ENCODE measurements at places on chromosomes 4 and X. TPM values are rescaled to one million over a fixed set of nuclear protein-coding genes. Genes with fewer than 3 reads are reported as not detected.

GRCh38 chr4:149896432-149896831 lies 80.8 kb upstream of the IQCM start:
- no peak for DNase-seq

GRCh38 chr4:41375561-41375960 lies 118.8 kb downstream of the UCHL1 start:
- DNase-seq, result no peak

- DNase-seq, result no peak
These were observed 359.1 kb downstream of the ZNF674 start for GRCh38 chrX:46185923-46186810.

DNA sequence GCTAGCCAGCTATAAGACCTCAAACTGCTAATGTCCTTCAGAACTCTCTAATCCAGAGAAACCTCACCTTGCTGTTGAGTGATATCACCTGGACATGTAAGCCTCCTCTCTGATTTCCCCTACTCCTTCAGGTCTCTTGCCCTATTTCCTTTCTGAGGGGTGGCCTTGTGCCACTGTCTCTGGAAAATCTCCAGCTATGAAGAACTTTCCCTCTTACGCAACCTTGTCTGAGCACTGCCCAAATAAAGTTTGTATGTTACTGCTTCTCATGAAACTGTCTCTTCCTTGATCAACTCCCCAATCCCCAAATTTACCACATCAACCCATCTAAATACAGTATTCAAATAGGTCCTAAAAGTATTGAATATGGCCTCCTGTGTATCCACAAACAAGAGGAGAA lies 53.5 kb upstream of the VEGFD start:
- DNase-seq, result no peak

GRCh38 chrX:18542905-18543304 lies 117.5 kb downstream of the CDKL5 start:
- no peak for DNase-seq

DNA sequence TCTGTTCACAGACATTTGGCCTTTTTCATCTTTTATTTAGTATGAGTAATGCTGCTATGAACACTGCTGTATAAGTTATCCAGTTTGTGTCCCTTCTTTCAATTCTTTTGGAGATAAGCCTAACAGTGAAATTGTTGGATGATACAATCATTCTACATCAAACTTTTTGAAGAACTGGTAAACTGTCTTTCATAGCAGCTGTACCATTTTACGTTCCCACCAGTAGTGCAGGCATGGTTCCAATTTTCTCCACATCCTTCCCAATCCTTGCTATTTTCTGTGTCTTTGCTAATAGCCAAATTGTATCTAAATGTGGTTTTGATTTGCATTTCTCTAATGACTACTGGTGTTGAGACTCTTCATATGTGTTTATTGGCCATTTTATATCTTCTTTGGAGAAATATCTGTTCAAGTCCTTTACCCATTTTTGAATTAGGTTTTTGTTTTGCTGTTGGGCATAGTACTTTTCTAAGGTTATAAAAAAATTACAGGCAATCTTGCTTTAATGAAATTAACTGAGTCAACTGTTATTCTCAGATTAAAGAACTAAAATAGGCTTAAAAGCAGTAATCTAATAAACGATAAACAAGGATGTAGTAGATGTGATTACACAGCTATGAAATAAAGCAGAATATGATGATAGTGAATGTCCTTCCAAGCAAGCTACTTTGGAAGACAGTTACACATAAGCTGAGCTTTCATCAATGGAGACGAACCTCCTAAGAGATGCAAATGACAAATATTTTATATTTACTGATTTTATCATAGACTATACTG lies 57.2 kb downstream of the FBXW7 start:
- DNase-seq, result no peak

GRCh38 chr4:52655506-52655905 lies 3.6 kb downstream of the USP46 start:
- no peak for DNase-seq

DNA sequence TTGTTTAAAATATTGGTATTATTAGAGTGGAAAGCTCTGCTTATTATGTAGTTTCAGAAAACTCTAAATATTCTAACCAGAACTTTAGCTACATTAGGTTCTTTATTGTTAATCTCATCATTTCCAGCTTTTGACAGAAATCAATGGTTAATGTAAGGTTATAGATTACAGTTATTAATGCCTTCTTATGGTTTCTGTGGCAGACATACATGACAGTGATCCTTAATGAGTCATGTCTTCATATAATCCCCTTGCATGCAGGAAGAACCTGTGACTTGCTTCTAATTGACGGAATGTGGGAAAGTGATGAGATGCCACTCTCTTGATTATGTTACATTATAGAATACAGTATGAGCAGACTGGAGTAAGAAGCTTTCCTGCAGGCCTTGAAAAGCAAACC lies 23.5 kb downstream of the KLHL8 start:
- DNase-seq, result no peak

HMGN5 gene
- total RNA-seq, result 7.5 TPM
